ENCODE measurements at places on chromosomes 1 and 21.

DNA sequence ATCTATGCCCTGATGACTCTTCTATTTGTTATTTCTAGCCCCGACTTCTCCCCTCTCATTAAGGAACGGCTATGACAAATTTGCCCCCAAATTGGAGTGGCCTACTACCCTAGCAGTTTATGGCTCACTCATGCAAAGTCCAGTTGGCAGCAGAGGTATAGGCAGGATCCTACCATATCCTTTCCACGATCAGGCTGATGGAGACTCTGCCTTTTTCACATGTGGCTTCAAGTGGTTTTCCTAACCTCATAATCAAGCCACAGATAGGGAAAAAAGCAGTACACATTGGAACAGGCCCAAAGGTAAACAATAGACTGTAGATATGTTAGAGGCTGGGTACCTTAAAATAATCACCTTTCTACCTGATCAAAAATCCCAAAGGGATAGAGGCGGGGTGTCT lies 292.5 kb downstream of the NCAM2 start:
- DNase-seq = no peak

- DNase-seq = peak; percentile 82
Observed at GRCh38 chr1:8866792-8867415, 11.6 kb downstream of the ENO1 start.

DNA sequence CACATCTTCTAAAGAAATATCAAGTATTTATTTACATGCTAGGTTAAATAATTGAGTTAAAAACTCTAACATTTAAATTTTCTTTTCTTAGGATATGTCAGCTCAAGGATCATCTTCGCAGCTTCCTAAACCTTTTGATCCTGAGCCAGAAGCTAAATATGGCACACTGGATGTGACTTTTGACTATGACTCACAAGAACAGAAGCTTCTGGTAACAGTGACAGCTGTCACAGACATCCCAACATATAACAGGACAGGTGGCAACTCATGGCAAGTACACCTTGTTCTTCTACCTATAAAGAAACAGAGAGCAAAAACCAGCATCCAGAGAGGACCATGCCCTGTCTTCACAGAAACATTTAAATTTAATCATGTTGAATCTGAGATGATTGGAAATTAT lies 132.7 kb upstream of the SERTAD4 start:
- no peak for DNase-seq

DNA sequence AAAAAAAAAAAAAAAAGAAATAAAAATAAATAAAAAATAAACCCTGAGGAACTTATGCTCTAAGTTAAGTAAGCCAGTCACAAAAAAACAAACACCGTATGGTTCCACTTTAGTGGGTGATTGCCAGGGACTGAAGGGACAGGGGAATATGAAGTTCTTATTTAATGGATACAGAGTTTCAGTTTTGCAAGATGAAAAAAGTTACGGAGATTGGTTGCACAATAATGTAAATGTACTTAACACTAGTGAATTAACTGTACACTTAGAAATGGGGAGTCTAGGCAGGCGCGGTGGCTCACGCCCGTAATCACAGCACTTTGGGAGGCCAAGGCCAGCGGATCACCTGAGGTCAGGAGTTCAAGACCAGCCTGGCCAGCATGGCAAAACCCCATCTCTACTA lies 111.4 kb downstream of the ASH1L start:
- DNase-seq = no peak

DNA sequence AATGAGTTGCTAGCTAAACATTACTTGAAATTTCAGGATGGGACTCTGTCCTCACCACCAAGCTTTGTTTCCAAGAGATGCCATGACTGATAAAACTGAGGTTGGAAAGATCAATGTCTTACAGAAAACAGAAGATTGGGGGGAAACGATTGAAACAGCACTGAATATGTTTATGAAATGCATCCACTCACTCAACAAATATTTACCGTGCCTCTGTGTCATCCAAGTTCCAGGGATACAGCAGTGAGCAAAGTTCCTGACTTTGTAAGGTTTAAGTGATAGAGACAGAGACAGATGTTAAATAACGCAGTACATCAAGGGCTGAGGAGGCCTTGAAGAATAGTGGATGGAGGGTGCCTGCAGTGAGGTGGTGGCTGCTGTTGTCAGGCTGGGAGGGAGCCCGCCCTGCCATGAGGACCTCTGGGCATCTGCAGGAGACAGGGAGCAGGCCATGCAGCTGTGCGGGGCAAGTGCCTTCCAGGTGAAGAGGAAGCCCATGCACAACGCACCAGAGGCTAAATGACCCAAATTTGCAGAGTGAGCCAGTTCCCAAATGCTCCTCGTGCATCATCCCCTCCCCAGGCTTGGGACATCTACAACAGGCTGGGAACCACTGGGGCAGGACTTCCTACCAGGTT lies 108.0 kb downstream of the HLCS start:
- DNase-seq = no peak

DNA sequence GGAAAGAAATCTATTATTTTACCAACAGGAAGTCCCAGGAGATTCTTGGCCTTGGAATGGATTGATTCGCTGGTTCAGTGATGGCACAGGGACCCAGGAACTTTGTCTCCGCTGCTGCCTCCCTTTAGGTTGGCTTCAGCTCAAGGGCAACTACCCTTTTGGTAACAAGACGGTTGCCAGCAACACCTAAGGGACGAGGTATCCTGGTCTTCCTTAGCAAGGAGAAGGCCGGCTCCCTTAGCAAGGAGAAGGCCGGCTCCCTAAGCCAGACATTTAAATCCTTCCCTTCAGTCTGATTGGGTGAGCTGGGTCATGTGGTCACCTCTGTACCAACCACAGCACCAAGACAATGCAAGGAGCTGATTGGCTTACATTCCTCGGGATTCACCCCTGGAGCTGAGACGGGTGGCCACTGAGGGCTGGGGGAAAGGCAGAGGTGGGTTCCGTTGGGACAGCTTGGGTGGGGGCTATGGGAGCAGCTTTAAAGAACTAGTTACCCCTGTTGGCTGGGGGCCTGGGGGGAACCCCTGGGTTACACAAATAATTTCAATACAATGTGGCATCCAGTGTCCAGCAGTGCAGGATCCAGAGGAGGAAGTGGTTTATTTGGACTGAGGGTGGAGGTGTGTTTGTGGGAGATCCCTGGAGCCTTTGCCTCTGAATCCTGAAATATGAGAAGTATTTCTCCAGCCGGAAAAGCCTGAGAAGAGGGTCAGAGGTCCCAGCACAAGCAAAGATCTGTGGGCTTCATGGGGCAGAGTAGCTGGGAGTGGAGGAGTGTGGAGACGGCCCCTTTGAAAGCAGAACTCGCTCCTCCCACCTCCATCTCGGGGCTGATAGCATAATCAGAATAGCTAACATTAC lies 20.7 kb upstream of the CLIC4 start:
- DNase-seq = no peak

- DNase-seq = no peak
Observed at GRCh38 chr1:73903092-73903491, 294.9 kb downstream of the LRRIQ3 start.

DNA sequence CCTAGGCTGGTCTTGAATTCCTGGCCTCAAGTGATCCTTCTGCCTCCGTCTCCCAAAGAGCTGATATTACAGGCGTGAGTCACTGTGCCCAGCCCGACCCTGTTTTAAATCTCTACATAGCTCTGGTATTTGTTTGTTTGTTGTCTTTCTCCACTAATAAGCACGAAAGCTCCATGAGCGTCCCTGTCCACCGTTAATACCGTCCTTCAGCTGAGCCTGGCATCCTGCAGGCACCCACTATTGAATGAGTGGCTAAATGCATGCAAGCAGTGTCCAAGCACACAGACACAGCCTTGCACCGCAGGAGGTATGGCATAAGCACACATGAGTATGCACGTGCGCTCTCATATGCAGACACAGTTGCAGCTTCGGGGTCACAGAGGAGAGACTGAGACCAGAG lies 4.5 kb upstream of the COL16A1 start:
- DNase-seq = no peak

GRCh38 chr1:156146020-156146768 lies 7.2 kb upstream of the SEMA4A start:
- DNase-seq = no peak

- no peak for DNase-seq
Observed at GRCh38 chr1:41890825-41891198, 27.9 kb downstream of the HIVEP3 start.

GRCh38 chr1:172429331-172430127 lies 9.0 kb downstream of the C1orf105 start:
- no peak for DNase-seq

DNA sequence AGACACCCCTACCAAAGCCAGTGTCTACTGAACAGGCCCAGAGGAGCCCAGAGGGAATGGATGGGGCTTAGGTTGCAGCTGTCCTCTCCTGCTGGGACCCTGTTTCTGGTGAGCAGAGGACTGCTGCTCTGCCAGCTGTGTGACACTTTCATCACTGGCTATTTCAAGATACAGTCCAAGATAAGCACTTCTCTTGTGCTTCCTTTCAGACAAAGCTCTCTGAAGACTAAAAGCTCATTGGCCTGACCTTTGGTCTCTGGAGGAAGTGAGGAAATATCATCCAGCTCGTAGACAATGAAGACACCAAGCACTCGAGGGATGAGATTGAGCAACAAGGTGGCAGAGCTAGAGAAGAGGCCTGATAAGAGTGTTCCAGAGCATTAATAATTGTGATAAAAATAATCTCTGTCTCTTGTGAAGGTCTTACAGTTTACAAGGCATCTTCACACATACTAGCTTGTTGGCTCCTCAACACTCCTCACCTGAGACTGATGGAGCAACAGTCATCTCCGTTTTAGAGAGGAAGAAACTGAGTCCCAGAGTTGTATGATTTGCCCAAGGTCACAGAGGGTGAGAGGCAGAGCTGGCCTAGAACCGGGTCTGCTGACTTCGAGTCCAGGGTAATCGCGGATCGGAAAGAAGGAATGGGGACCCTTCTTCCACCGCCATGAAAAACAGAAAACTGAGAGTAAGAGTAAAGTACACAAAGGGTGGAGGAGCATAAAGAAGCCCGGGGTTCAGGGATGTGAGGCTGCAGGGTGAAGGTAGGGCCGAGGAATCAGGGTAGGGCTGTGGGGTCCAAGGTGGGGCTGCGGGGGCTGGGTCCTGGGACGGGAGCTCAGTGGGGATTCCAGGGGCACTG lies 666 bp downstream of the PAFAH2 start:
- no peak for DNase-seq

GRCh38 chr1:57848406-57848805 lies 424.5 kb upstream of the DAB1 start:
- no peak for DNase-seq

GRCh38 chr1:217388522-217389065 lies 242.3 kb downstream of the GPATCH2 start:
- no peak for DNase-seq

DNA sequence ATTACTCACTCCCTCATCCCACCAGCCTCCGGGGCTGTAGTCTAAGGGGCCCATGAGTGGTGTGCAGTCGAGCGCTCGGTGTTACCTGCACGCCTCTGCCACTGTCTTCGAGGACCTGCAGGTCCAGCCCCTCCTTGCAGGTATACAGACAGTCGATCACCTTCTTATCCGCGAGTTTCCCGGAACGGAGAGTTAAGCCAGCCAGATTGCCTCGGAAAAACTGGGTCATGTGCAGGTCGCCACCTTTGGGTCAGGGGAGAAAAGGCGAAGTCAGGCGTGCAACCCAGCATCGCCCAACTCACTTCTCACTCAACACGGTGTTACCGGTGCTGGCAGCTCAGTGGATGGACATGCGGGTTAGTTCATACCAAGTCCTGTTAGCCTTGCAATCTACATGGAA lies 84.3 kb downstream of the PIK3CD start:
- DNase-seq = no peak

GRCh38 chr1:71015745-71016144 lies 31.9 kb downstream of the PTGER3 start:
- DNase-seq = no peak

GRCh38 chr1:44380666-44381177 lies 24.3 kb upstream of the RNF220 start:
- no peak for DNase-seq
